ENCODE measurements at places on chromosomes 3 and 15.

GRCh38 chr15:39075756-39076341, 505.0 kb upstream of the THBS1 start:
- DNase-seq, result no peak

GRCh38 chr15:79953951-79954444, 17.0 kb downstream of the BCL2A1 start:
- no peak for DNase-seq

- no peak for DNase-seq
Measured at GRCh38 chr3:52600258-52600657, 63.9 kb downstream of the UQCC5 start.

DNA sequence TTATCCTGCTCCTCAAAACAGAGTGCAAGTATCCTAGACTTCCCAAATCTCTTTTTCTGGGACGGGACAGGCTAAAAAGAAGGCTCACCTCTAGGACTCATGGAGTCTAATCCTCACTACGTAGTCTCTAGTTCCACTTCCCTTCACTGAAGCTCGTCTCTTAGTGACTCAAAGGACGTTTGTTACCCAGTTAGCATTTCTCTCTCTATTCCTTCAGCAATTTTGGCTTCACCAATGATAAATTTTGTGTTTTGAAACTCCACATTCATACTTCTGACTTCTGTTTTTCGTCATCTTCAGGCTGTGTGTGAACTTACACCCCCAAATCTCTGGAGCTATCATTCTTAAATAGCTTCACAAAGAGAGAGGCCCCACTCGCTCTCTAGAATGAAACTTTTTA, 627.1 kb downstream of the NAALADL2 start:
- DNase-seq, result no peak

DNA sequence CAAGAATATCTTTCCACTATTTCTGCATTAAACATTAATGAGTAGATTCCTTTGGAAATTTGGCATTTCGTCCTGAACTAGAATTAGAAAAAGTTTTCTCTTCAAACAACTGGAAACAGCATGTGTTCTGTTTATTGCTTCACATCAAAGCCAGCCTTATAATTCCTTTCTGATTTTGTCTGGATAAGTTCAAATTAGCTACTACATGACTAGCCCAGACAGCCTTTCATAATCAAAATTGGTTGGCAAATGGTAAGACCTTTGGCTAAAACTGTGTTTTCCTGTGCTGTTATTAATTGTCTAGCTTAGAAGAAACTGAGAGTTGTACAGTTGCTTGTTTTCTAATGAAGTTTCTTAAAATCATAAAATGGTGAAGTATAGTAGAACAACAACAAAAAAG, 52.7 kb upstream of the P3H2 start:
- DNase-seq, result no peak

DNA sequence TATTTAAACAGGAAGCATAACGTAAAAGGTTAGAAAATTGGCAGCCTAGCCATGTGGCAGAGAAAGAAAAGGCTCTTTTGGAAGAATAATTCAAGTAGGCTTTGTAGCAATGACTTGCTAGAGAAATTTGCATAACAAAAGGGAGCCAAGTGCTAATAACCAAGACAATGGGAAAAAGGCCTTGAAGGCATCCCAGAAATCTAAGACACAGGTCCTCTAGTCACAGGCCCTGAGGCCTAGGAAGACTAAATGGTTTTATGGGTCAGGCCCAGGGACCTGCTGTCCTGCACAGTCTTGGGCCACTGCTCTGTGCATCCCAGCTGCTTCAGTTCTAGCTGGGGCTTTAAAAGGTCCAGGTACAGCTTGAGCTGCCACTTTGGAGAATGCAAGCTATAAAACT, 78.5 kb downstream of the FGF7 start:
- no peak for DNase-seq

DNA sequence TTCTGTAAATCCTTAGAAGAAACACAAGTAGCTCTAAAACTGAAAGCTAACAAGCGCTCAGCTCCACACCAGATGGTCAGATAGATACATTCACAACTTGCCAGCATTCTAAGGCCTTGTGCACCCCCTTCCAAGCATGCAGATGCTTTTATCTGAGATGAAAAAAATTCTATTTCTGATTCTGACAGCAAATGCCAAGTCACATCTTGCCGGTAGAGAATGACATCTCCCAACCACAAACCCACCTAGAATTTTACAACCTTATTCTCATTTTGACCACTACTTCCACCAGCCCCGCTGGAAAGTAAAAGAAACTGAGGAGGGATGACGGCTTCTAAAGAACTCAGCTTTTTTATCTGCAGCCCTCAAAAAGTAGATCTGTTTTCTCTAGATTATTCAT, 57.7 kb downstream of the SUMF1 start:
- DNase-seq, result no peak

GRCh38 chr3:15023719-15024118, 41.4 kb downstream of the MRPS25 start:
- DNase-seq, result no peak

All from NCI-H510A treated with DMSO at 0.1 percent for 48 hours (cell line).